ENCODE measurements at places on chromosomes 6 and 20.

GRCh38 chr6:169141671-169142537, 111.7 kb downstream of the THBS2 start:
- no peak for DNase-seq

GRCh38 chr6:169051371-169051770, 202.3 kb downstream of the THBS2 start:
- no peak for DNase-seq

DNA sequence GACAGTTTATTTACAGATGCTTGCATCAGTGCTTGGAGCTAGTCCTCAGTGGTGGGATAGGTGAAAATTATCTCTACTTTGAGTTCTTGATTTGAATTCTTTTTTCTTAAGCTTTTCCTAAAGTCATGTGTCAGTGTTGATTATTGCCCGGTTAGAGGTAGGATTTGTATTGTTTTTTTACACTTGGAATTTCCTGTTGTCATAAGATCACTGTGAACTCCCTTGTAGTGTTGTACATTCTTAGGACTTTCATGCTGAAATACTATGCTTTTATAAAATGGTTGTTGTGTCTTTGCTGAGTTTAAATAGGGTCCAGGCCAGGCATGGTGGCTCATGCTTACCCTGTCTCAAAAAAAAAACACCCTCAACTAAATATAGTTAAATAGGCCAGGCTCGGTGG, 20.3 kb downstream of the ASXL1 start:
- DNase-seq: no peak

GRCh38 chr20:32216179-32217142, 8.8 kb downstream of the POFUT1 start:
- no peak for DNase-seq

DNA sequence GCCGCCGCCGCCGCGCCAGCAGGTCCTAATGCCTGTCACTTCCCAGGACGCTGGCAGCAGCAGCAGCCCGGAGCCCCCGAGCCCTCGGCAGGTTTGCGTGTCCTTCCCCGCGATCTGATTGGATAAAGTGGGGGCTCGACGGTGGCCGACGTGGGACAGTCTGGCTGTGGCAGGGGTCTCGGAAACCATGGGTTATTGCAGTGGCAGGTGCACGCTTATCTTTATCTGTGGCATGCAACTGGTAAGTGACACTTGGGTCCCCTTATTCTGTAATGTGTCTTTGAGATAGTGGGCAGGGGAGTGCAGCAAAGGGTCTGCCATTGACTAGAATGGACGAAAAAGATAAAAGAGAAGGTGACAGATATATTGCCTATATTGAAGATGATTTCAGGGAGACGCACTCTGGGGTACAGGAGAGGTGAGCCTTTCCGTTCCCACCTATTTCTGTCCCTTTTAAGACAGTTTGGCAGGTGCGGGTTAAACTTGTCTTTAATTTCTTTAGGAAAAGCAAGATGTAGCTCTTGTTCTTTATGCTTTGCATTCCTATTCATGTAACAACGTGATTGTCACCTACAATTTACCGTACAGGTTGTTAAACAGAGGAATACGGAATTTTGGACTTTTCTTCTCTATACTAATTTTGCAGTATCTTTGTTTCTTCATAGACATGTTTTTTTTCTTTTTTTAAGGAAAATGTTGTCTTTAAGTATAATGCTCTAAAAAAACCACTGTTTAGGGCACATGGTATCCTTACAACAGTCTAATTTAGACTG, 535 bp downstream of the NKAIN2 start:
- no peak for DNase-seq

Data from SW480 (cell line).